Stimulated activated CD4-positive, alpha-beta T cell treated with anti-CD3 and anti-CD28 coated beads, Interleukin-4, amount 100 ng/mL, for 48 hours (primary cell): ENCODE measurements at places on chromosomes 5 and 9.

GRCh38 chr5:15703901-15704300 is 203.9 kb downstream of the FBXL7 start:
- DNase-seq: no peak

GRCh38 chr9:14961372-14962068 is 51.3 kb upstream of the FREM1 start:
- DNase-seq: no peak

- no peak for DNase-seq
Measured at GRCh38 chr5:16595881-16596580, 20.8 kb downstream of the RETREG1 start.

- DNase-seq: no peak
Measured at GRCh38 chr5:108801776-108802175, 54.1 kb downstream of the FER start.

DNA sequence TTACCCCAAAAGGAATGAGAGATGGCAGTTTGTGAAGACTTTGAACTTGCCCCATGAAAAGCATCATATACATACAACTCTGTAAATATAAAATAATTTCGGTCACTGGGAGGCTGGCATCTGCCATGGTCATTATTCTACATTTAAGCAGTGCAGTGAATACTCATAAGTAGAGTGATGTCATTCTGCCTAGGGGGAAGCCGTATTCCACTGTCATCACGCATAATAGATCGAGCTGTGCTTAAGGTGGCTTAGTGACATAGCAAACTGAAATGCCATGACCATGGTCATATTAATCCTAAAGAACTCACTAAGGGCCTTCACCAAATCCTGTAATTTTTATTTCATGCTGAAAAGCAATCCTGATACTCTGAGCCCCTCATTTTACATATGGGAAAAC is 42.4 kb upstream of the NR4A3 start:
- no peak for DNase-seq

- DNase-seq: no peak
Measured at GRCh38 chr5:16754601-16755000, 137.8 kb upstream of the RETREG1 start.

DNA sequence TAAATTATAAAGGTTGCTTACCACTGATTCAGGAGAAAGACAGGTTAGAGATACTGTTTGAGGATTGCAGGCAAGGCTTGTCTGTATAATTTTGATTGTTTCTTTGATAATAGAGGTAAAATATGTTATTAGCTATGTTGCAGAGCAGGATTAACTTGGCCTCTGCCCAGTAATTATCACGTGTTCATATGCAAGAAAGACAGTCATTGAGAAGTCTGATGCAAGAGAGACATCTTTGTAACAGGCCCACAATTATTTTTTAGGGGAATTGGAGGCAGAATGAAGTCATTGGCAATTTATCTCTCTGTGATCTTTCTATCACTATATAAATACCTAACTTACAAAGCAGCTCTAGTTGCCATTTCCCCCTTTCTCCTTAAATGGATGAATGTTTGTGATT is 46.0 kb downstream of the SLC44A1 start:
- DNase-seq: no peak
